ENCODE measurements at places on chromosomes 7 and 10.

DNA sequence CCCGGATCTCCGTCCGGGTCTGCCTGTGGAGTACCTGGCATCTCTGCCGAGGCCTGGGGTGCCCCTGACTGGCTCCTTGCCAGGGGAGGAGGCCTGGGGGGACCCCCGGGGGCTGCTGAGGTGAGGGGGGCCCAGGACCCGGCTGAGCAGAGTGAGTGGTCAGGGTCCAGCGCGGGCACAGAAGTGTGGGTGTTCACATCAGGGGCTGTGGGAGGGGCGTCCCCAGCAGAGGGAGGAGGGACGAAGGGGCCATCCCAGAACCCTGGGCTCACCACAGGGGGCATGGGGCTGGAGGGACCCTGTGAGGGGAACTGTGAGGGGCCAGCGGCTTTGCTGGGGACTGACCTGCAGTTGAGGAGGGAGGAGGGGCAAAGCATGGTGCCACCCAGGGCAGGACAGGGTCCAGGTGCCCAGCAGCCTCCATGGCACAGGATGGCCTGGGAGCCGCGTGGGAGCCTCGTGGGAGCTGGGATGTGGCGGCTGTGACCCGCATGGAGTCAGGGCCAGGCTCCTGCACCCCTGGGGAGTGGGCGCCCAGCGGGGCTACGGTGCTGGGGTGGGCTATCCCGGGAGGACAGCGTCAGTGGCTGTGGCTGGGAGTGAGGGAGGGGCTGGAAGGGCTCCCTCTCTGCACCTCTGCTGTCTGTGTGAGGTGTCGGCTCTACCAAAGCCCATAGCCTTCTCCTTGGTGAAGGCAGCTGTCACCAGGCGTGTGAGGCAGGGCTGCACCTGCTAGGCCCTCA, 91.2 kb downstream of the DNAJB6 start:
- no peak for DNase-seq

DNA sequence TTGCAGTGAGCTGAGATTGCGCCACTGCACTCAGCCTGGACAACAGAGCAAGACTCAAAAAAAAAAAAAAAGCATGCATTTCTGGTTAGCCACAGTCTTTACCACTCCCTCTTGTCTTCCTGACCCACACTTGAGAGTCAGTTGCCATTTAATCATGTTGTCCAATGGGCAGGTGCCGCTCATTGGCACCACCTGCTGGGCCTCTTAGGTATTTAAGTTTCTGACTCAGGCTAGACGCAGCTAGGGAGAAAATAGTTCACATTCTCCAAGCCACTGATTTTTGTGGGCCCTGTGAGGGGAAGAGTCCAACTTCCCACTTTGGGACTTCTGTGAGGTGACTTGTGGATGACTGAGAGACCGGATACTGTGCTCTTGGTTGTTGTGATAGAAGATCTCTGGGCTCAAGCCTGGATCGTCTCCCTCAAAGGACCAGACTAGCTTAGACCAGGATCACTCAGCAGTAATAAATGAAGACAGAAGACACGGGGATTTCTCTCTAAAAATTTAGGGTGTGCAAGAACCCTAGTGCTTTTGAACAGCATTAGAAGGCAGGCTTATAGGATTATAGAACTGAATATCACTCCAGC, 26.8 kb upstream of the SORCS3 start:
- DNase-seq: no peak

DNA sequence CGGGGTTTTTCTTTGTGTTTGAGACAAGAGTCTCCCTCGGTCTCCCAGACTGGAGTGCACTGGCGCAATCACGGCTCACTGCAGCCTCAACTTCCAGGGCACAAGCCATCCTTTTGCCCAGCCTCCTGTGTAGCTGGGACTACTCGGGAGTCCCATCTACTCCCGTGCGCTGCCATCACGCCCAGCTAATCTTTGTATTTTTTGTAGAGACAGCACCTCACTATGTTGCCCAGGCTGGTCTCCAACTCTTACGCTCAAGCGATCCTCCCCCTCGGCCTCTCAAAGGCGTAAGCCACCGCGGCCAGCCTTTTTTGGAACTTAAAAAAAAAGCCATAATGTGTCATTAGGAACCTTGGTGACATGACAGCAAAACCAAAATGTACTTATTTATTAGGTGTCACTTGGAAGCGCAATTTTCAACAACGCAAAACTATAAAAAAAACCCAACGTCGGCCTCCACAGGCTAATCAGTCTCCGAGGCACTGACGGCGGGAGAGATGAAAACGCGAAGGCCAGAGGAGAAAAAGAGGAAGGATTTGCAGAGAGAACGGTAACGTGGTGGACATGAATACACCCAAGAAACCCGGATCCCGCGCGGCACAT, 911 bp upstream of the HNRNPH3 start:
- no peak for DNase-seq

GRCh38 chr7:6340241-6340640, 67.8 kb upstream of the CYTH3 start:
- no peak for DNase-seq

DNA sequence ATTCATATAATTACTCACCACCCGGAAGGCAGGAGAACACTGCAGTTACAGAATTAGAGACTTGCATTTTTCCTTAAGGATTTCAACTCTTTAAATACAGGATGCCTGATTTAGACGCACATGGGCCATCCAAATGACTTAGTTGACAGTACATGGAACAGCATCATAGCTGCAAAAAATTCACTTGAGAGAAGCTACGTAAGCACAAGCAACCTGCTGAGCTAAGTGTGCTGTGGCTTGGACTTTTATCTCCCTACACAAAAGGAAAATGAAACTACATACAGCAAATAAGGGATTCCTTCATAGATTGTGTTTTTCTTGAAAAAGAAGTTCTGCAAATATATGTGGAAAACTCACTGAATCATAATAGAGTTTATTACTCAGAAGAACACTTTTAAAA, 152.6 kb downstream of the POU6F2 start:
- no peak for DNase-seq

GRCh38 chr10:21532694-21533466, 1.2 kb upstream of the MLLT10 start:
- DNase-seq: no peak

DNA sequence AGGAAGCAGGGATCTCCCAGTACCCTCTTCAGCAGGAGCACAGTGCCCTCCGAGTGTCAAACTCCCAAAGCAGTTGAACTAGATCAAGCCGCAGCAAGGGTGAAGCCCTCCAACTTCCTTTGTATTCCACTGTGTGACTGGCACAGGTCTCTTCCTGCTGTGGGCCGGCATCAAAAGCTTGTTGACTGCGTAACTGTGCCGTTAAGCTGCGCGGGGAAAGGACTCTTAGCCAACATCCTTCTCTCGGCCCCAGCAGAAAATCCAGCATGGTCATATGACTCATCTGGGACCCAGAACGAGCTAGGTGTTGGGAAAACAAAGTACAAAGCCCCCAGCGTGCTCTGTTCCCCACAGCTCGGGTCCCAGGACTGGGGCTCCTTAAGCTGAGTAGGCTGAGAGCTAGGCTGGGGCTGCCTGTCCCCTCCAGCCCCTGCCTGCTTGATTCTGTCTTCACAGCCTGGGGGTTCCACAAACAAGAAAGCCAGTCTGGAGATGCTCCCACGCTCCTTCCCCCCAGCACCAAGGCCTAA, 52.2 kb downstream of the COL17A1 start:
- DNase-seq: no peak

DNA sequence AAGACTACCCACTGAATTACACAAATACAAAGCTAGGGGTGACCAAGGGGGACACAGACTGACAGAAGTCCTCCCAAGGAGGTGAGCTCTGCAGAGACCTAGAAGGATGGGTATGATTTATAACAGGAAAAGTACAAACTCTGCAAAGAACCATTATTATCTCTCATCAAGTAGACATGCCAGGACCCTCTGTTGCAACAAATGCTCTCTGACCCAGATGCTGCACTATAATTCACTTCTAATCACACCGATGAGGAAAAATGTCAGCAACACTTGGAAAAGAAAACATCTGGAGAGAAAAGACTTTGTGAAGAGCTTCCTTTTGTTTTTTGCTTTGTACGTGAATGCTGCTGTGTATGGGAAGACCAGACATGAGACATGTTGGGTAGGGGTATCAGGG, 178.3 kb upstream of the PDE1C start:
- no peak for DNase-seq

DNA sequence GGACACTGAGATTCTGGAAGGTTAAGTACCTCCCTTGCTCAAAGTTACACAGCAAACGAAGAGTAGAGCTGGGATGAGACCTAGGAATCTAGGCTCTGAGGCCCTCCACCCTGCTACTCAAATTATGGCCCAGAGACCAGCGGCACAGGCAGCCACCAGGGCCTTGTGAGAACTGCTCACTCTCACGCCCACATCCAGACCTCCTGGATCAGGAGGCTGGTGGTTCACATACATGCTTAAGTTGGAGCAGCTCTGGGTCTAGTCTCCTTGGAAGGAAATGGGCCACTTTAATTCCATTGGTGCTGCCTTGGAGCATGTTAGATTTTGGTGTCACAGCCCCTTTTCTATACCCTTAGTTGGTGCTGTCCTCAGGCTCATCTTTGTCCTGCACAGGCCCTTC, 41.9 kb downstream of the ADRA2A start:
- no peak for DNase-seq

- DNase-seq: no peak
These were observed 15.1 kb upstream of the ZNF273 start for GRCh38 chr7:64887756-64888508.

DNA sequence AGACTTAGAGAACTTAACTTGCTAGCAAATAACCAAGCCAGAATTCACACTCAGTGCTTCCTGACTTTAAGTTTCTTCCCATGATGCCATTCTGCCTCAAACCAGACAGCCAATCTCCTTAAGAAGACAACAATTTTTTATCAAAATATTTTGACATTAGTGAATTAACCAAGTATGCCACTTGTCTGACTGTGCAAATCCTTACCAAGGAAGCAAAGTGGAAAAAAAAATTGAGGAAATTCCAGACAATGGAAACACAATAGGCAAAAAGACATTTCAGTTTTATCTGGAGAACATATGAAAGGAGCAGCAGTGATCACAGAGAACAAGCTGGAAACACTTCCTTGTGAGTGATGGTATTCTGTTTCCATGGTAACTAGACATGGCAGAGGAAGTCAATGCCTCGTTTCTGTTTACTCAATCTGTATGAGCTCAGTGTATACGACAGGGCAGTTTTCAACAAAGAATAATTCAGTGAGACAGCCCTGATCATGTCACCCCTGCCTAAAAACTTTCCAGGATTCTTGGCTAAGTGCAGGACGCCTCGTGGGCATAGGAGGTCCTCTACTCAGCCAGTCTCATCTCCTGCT, 114.2 kb downstream of the DYNC1I1 start:
- no peak for DNase-seq

DNA sequence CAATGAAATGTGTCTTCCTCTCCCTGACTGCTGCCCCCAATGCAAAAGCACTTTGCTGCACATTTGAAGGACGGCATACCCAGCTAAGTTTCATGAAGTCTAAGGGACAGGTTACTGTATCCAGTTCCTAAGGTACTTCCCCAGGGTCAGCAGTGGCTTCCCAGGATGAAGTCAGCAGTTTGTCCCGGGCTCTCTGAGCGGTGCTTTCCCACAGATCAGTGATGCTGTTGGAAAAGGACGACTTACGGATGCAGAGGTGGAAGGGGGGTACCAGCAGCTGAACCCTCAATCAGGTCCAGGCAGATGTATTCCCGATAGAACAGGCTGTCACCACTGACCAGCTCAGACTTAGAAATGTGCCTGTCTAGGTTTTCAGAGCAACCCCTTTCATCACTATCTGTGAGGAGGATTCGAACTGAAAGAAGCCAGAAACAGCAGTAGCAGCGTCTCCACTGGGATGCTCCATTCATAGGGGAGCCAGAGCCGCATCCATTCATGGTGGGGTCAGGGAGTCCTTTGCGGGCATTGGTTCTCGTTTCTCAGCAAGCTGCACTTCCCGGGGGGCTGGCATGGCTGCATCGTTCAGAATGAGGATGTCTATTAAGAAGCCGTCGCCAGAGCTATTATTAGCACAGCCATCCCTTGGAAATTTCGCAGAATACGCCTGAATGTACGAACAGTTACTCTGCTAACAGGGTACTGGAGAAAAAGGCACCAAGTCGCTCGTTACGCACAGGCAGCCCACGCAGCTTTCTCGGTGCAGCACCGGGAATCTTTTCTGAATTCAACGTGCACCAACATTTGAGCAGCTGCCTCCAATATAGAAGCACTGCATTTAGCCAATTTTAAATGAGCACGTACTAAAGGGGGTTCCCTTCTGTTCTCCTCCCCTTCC, 303.7 kb downstream of the PRPF18 start:
- DNase-seq: no peak

DNA sequence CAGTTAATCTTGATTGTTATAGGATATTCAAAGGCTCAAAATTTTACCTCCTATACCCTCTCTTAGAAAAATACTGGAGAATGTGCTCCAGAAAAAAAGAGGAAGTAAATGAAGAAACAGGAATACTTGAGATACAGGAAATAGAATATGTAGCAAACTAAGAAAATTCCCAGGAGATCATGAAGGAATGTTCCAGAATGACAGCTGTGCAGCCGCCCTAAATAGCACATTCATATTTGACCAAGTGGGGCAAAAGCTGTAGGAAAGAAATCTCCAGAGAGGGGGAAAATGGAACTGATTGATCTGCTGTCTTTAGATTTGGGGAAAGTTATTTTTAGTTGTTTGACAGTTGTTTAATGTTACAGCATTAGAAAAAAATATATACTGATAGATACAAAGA, 46.2 kb upstream of the ZEB1 start:
- DNase-seq: no peak

DNA sequence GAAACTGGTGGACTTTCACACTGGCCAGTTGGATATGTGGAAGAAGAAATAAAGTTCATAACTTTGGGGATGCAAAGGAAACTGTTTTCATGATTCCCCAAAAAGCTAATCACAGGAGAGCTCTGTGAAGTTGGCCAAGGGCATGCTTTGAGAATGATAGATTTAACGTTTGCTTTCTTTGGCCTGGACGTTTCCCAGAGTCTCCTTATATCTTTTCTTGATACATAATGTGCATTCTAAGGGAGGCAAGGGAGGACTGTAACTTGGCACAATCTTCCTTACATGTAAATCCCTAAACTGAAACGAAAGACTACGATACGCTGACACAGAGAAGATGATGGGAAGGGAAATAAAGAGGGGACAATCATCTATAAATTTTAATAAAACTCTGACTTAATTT, 176.5 kb upstream of the INHBA start:
- no peak for DNase-seq

DNA sequence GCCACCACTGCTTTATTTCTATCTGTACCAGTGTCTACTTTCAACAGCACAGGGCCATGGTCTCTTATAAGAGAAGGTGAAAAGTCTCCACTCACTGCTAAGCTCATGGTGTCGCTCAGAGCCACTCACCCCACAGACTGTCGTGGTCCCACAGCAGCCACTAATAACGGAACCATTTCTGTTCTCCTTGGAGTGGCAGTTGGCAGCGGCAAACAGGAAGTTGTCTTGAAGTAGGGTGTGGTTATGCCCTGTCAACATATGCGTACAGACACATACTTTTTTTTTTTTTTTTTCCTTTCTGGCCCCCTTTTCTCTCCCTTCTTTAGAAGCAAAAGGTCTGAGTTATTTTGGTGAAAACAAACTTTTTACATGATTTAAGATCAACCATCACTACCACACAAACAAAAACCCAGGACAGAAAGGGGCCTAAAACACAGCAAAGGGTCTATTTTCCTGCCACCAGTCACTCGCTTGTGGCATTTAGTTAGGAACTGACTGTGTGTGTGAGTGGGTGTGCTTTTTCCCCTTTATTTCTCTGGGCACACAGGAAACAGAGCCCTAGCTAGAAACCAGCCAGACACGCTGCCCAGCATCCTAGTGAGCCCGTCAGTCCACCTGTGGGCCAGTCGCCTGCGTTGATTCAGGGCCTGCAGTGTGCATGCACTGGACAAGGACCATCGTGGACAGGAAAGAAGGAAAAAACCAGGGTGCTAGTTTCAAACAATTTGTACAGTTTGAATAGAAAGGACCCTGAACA, 96.7 kb upstream of the EFCAB10 start:
- no peak for DNase-seq
